ENCODE measurements at places on chromosomes 16 and 17.
A peak's percentile ranks its signal among the peaks of the same experiment; 100 is the strongest.

GRCh38 chr16:88062341-88063210 is 111.3 kb downstream of the BANP start:
- no peak for DNase-seq

DNA sequence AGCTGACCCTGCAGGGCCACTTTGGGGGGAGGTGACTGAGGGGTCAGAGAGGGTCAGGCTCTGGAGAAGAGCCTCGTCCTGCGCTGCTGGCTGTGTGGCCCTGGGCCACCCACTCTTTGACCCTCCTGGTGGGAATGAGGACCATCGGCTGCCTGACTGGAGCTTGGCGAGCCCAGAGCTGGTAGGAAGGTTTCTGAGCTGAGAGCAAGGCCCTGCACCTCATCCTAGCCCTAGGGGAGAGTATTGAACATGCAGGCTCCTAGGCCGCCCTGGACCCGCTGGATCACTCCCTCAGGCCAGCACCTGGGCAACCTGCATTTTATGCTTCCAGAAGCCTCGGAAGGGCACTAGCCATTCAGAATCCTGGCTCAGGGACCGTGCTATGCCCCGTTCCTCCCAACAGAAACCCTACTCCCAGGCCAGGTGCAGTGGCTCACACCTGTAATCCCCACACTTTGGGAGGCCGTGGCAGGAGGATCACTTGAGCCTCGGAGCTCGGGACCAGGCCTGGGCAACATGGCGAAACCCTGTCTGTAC is 14.5 kb downstream of the MAP2K3 start:
- DNase-seq: no peak

- DNase-seq: no peak
Observed at GRCh38 chr16:73457851-73458250, 409.9 kb upstream of the ZFHX3 start.

DNA sequence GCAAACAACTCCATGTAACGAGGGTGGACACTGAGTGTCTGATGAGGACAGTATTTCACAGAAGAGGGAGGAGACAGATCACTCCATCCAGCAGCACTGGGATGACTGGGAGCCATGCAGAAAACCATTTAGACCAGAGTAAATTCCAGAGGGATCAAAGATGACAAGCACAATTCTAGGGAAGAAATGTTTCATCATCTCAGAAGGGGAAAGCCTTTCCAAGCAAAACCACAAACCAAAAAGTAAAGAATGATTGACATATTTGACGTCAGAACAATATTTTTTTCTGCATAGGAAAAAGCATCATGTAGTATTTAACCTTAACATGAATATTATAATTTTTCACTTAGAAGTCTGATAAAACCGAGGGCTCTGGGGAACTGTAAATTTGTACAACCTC is 4.8 kb downstream of the DNASE1 start:
- DNase-seq: no peak

- no peak for DNase-seq
Observed at GRCh38 chr17:12088035-12088434, 67.4 kb downstream of the MAP2K4 start.

- DNase-seq: no peak
Observed at GRCh38 chr17:80815151-80815681, 176.4 kb upstream of the CHMP6 start.

GRCh38 chr17:45573924-45574770 is 83.6 kb upstream of the PLEKHM1 start:
- no peak for DNase-seq

DNA sequence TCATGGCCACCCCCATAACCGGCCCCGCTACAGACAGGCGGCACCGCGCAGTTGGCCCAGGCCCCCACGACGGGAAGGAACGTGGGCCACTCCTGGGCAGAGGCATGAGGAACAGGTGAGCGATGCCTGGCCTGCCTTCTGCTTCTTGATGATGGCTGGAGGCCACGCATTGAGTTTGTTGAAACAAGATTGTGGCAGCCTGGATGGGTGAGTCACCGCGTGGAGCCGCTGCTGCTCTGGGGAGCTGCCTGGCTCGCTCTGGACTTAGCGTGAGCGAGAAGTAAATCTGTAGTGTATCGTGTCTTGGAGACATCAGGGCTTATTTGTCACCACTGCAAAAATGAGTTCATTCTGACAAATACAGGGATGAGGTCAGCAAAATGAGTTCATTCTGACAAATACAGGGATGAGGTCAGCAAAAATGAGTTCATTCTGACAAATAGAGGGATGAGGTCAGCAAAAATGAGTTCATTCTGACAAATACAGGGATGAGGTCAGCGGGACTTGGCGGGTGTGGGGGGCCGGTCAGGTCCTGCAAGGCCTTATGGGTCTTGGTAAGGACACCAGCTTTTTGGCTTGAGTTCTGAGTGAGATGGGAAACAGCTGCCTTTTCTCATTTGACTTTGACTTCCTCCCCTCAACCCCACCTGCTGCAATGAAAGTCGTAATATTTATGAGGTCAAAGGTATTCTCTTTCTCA is 93.0 kb downstream of the SEC14L1 start:
- no peak for DNase-seq

DNA sequence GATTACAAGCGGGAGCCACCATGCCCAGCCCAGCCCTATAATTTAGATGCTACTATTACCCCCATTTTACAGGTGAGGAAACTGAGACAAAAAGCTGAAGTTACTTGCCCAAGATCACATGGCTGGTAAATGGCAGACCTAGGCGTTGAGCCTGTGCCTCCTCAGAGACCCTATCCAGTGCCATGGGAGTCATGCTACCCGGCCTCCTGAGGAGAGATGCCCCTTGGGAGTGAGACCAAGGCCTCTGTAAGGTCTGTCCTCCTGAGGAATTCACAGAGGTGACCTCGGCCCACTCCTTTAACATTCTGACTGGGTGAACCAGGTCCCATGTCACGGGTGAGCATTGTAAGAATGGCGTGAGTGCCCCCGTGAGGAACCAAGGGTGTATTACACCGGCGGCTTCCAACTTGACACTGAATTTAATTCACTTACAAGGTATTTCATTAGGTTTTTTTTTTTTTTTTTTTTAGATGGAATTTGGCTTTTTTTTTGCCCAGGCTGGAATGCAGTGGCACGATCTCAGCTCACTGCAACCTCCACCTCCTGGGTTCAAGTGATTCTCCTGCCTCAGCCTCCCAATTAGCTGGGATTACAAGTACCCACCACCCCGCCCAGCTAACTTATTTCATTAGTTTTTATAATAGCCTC is 95.7 kb downstream of the ABCC6 start:
- DNase-seq: peak; percentile 77

- DNase-seq: no peak
Observed at GRCh38 chr17:9004132-9004960, 17.0 kb upstream of the NTN1 start.

GRCh38 chr17:73663614-73664013 is 19.4 kb upstream of the SDK2 start:
- peak; percentile 74 for DNase-seq

GRCh38 chr16:47461598-47462266 is 601 bp downstream of the PHKB start:
- DNase-seq: peak; percentile 72

GRCh38 chr17:81573794-81574642 is 21.9 kb upstream of the FAAP100 start:
- no peak for DNase-seq

DNA sequence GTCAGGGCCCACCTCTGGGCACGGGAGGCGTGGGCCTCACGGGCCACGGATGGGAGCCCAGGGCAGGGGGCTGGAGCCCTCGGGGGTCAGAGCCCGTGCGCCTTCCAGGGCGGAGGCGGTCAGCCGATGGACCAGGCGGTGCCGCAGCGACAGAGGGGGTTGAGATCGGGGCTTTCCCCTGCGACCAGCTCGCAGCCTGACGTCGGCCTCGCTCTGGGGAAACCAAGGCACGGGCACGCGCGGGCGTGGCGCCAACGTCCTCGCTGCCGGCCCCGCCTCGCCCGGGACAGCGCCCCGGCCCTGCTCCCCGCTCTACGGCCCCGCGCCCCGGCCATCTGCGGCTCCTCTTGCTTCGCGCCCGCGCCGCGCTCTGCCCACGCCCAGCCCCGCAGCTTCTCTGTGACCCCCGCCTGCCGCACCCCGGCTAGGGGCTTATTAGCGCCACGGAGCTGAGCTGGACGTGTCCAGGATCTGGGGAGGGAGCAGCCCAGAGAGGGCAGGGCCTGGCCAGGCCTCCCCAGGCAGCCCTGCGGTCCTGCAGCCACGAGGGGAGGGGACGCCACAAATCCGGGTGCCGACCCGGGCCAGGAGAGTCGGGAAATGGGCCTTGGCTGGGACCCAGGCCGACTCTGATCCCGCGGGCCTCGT is 13.5 kb downstream of the ACTG1 start:
- no peak for DNase-seq

DNA sequence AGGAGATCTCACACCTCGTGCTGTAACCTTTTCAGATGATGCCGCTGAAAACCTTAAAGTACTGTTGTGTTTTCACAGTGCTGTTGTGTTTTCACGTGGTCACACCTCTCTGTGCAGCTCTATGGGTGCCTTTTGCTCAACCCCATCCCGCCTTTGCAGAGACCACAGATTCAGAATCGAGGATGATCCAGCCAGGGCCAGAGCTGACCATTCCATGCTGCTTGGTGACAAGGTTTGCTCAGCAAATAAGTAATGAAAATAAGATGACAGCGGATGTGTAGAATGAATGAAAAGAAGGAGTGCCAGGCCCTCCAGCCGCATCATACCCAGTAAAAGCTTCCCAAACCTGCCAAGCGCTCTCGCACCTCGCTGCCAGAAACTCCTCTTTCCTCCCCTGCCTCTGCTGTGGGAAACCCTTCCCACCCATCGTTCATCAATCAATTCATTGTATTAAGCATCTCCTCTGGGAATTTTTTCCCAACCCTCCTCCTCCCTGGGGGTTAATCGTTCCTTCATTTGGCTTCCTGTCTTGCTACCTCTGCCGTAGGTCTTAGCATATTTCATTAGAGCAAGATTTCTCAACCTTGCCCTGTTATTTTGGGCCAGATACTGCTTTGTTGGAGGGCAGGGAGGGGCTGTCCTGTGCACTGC is 93.4 kb upstream of the CRHR1 start:
- no peak for DNase-seq

GRCh38 chr16:75502916-75503605 is 7.8 kb upstream of the CHST6 start:
- no peak for DNase-seq

DNA sequence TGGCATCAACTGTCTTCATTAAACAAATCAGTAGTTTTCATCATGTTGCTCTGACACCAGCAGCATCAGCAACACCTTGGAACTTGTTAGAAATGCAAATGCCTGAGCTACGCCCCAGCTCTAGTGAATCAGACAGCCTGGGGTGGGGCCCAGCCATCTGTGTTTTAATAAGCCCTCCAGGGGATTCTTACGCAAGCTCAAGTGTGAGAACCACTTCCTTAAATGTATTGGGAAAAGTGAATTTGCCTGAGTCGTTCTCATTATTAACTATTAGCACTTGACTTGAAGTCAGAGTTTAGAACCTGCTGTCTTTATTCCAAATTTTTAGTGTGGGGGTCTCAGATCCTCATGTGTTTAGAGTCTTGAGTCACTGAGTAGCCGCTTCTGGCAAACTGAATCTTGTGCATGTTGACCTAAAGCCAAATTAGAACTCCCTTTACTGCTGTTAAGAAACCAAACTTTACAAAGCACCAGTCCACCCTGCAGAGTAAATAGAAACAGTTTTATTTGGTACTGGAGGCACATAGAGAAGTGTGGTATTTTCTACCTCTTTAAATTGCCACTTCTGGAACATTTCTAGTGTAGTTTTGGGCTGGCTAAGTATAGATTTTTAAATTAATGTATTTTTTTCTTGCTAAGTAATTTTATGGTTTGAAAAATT is 137.4 kb upstream of the COX10 start:
- DNase-seq: no peak

DNA sequence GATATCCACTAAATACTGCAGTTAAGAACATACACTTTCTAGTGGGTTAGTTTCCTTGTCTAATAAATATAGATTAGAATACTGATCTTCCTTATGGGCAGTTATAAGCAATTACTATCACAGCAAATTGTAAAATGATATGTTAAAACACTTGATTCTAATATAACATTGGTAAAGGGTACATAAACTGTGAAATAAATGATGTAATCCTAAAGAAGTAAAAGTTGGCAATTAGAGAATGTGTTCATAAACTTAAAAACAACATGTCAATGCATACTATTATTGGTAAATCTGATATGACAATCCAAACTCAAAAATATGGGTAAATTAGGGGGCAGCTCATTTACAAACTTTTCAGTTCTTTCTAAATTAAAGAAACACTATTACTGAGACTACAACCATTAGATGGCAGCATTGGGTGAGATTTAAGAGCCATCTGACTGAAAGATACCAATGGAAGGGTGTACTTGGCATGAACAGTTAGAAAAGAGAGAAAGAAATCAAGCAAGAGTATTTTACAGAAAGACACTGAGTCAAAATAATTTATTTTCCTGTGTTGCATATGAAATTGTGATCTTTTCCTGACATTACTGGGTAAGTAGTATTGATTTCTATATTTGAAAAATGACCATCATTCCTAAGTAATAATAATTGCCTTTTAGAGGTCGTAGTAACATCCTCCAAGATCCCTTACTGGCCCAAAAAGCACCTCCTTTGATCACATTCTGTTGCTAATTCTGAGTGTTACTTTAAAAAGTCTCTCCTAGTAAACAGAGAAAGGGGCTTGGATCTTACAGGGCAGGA is 119.6 kb downstream of the SPAG9 start:
- DNase-seq: peak; percentile 89

DNA sequence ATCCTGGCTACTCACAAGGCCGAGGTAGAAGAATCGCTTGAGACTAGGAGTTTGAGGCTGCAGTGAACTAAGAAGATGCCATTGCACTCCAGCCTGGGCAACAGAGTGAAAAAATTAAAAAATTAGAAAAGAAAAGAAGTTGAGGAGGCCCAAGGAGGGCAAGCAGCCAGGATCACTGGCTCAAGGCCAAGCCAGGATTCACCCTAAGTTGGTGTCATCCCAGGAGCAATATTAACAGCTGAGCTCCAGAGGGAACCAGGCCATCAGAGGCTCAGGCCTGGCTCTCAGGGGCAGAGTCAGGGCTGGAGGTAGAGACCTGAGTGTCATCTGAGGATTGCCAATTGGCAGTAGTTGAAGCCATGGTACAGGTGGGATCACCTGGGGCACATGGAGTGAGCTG is 20.7 kb downstream of the DRC3 start:
- no peak for DNase-seq

GRCh38 chr16:16805809-16806208 is 426.9 kb downstream of the NPIPA7 start:
- DNase-seq: peak; percentile 20

- DNase-seq: no peak
Observed at GRCh38 chr17:32786169-32786568, 90.8 kb downstream of the MYO1D start.
